ENCODE measurements at places on chromosomes 3 and 15.
A peak's percentile ranks its signal among the peaks of the same experiment; 100 is the strongest.

DNA sequence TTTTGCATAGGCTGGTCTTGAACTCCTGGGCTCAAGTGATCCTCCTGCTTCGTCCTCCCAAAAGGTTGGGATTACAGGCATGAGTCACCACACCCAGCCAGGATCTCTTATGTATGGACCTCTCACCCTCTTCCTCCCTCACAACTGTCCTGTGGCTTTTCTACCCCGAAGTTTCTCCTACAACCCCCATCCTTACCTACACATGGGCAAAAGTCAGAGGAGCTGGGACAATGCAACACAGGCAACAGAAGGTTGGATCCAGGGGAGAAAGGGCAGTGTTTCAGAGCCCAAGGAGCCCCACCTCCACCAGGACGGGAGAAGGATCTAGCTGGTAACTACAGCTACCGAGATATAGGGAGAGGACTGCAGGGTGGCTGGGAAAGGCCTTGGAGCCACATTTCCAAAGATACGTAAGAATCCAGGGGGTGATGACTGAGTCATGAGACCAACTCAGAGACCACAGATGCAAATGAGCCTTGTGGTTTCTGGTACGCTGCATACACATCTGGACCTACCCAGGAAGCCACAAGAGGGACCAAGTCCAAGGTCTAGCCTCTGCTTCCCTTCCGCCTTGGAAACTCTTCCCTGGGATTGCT is 13.6 kb downstream of the IGDCC4 start:
- no peak for DNase-seq

DNA sequence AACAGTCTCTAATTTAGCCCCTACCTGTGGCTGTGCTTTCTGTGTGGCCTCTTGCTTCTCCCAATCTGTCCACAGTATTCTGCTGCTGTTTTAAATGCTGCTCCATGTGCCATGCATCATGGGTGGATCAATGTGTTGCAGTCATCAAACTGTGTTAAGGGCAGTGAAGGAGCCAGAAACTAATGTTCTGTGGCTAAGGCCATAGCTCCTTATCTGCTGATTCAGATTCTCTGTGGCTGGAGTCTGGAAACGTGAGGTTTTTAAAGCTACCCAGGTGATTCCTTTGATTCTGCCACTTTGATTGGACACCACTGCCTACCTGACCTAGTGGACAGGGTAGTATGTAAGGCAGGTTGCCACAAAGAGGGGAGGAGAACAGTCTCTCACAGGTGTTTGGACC is 44.8 kb downstream of the MORC1 start:
- no peak for DNase-seq

GRCh38 chr3:100401674-100402041 is 319 bp downstream of the LNP1 start:
- no peak for DNase-seq

DNA sequence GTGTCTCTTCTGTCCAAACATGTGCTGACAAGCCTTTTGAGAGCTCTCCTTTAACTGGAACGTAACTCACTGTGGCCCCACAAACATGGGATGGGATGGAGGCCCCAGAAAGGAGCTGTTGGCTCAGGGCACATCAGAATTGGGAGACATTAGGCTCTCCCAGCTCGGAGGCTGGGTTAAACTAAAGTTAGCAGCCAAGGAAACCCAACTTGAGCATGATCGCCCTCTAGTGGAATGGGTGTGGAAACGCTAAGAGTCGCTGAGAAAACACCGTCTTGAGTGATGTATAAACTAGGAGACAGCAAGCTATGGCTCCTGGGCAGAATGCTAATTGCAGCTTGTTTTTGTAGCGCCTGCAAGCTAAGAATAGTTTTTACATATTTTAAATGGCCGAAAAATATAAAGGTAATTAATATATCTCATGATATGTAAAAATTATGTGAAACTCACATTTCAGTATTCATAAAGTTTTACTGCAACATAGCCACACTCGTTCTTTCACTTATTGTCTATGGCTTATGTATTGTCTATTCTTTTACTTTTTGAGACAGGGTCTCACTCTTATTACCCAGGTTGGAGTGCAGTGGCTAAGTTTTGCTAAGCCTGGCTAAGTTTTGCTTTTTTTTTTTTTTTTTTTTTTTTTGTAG is 138.8 kb upstream of the HACD2 start:
- peak; percentile 38 for DNase-seq

- DNase-seq = no peak
Measured at GRCh38 chr3:64340641-64341101, 115.4 kb upstream of the PRICKLE2 start.

- no peak for DNase-seq
Measured at GRCh38 chr3:71391361-71391760, 192.2 kb downstream of the FOXP1 start.

- DNase-seq = no peak
Measured at GRCh38 chr3:51888463-51889105, 13.2 kb upstream of the IQCF5 start.

GRCh38 chr3:172752651-172753050 is 2.1 kb downstream of the ECT2 start:
- DNase-seq = no peak

DNA sequence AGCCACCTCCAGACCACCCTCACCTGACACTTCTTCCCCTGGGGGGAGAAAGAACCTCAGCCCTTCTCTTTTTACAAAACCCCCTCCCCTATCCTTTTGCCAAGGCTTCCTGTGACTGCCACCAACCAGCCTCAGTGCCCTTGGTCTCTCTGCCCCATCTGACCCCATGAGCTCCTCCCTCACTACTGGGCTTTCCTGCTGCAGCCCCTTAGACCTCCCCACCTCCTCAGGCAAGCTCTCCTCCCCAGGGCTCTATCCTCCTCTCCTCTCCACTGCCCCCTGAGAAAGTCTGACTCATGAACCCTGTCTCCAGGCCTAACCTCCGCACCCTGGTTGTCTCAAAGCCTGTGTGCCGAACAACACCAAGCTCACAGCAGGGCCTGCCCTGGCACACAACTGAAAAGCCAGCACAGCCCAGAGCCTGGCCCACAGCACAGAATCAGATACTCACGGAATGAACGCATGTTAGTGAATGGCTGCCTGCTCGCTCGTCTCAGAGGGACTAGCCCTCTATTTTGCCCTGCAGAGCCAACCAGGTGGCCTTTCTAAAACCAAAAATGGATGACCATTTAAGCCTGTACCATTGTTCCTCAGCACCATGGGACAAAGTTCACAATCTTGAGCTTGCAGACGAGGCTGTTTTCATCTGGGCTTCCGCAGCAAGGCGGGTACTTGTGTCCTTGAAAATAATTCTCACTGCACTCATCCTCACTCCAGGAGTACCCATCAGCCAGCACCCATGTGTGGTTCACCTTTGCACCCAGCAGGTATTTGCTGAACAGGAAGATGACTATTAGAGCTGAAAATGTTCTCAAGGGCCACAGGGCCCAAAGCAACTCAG is 1.7 kb downstream of the CHDH start:
- no peak for DNase-seq

DNA sequence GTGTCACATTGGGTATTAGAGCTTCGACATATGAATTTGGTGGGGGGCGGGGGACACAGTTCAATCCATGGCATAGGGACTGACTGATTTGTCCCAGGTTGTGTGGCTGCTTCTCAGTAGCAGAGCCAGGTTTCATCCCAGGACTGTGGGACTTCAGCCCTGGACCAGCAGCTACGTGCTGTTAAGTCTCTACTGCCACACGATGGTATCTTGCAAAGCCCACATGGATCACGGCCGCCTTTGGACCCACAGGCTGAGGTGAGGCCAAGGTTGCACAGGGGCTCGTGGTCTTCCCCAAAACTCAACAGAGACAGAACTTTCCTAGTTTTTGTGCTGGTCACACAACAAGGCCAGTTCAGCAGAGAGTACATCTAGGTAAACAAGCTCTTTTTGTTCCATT is 97.4 kb downstream of the LRRK1 start:
- DNase-seq = no peak

DNA sequence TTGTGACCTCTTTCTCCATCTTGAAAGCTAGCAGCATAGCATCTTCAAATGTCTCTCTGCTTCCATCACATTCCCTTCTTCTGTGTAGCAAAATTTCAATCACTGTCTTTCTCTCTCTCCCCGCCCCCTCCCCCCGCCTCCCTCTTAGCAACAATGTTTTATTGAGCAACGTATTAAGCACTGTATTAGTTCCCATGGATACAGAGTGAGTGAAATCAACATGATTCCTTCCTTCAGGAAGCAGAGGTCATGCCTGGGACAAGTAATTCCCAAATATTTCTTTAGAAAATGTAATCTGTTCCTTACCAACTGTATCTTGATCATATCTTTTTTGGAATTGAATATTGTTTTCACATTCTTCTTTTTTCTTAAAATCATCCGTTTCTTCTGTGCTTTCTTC is 373.7 kb upstream of the NECTIN3 start:
- DNase-seq = no peak

DNA sequence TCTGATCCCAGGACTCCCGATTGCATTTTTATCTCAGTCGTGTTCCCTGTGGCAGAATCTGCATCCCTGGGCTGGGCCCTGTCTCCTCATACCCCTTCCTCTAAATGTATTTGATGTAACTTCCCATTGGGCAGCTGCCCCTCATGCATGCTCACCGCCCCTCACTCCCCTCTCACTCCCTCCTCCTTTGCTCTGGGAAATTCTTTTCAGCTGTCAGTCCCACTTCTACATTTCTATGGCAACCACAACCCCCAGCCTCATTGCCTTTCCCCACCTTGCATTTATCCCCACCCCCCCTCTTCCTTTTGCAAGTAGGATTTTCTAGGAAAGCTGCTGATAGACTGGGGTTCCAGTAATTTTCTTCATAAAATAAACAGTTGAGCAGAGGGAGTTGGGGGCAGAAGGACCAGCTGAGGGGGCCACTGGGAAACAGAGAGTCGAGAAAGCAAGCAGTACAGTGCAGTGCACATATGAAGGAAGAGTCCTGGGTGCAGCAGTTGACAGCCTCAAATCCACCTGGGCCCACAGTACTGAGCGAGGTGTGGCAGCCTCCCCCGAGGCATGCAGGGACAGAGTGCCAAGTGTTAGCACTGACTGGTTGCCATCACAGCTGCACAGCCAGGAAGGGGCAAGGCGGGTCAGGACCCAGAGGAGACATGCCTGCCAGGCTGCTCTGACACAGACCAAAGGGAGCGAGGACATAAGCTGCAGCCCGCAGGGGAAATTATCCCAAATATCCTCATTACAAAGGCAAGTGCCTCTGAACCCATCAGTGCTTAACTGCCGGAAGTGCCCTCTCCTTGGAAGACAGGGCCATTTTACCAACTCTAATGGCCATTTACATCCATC is 476.3 kb downstream of the EPHB1 start:
- DNase-seq = no peak

GRCh38 chr3:111734652-111735051 is 124.4 kb upstream of the PHLDB2 start:
- no peak for DNase-seq

- DNase-seq = no peak
Measured at GRCh38 chr3:28590216-28590615, 241.6 kb upstream of the AZI2 start.

- no peak for DNase-seq
Measured at GRCh38 chr3:35505181-35505580, 134.1 kb upstream of the ARPP21 start.

DNA sequence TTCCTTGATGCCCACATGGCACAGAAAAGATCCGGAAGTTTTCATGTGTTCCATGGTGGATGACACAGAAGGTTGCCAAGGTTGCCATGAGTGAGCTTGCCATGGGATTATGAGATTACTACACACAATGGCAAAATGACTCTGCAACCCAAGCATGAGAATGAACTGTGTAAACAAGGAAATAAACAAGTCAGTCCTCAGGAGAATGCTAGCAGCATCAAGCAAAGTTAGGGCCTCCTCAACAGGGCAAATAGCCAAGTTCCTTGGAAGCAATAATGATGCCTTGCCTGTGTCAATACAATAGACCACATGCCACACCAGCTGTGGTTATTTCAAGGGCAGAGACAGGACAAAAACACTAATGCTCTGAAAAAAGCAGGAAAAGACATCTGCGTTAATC is 41.8 kb downstream of the AQR start:
- DNase-seq = no peak

DNA sequence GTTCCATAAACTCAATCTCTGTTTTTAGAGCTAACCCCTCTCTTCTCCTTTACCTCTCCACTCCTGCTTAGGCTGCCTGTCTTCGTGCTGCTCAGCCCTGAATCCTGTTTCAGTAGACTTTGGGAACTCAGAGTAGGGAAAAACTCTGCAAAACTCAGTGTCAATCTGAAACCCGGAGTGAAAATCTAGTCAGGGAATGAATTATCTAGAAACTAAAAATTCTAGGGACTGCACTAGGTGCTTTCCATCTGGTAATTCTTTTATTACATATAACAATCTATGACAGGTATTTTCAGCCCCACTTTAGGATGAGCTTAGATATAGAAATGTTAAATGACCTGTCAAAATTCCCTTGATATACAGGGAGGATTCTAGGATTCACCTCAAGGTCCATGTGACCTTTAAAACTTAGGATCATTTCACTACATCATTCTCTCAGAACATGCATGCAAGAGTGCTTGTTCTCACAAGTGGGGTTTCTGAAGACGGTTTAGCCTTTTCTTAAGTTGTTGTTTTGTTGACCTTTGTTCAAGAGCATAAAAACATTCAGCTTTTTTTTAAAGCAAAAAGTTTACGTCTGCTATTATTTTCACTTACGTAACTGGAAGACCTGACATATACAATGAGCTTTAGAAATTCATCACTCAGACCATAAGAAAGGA is 108.2 kb upstream of the MBNL1 start:
- no peak for DNase-seq

DNA sequence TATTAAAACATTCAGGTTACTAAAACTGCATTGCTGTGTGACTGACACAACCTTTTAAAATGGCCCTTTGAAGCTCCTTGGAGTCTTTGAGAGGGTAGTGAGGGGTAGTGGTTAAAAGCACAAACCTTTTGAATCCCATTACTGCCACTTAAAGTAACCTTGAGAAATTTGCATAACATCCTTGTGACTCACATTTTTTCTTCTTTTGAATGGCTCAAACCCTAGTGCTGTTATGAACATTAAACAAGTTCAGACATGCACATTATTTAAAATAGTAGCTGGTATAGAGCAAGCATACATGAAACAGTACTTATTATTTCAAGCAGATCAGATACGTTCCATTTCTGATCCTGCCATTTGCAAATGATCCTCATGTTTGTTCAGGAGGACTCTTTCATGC is 3.7 kb upstream of the CLDN1 start:
- no peak for DNase-seq

- DNase-seq = no peak
Measured at GRCh38 chr3:126937533-126937932, 45.4 kb upstream of the PLXNA1 start.

DNA sequence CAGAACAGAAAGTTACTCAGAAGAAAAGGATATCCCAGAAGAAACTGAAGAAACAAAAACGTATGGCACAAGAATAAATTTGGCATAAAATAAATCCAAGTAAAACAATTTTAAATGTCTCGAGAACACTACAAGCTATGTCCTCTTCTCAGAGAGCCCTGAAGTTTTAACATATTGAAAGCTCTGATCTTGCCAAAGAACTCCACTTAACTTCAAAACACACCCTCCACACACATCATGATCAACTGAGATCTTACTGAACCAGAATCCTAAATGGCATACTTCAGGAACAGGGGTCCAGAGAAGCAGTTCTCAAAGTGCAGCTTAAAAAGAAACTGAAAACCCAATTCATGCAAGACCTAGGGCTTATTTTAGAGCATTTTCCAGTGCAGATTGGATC is 194.3 kb downstream of the MAGI1 start:
- no peak for DNase-seq

- DNase-seq = no peak
Measured at GRCh38 chr3:31772272-31772671, 208.8 kb downstream of the OSBPL10 start.

GRCh38 chr3:39445927-39446326 is 21.6 kb upstream of the MOBP start:
- no peak for DNase-seq

GRCh38 chr15:67826717-67827561 is 1.6 kb downstream of the SKOR1 start:
- DNase-seq = no peak

GRCh38 chr3:177714945-177715344 is 517.7 kb upstream of the TBL1XR1 start:
- DNase-seq = no peak

All from GM12892 (cell line).